HFFc6 (cell line): ENCODE measurements at places on chromosomes 2 and 18. TPM values are rescaled to one million over a fixed set of nuclear protein-coding genes. Genes with fewer than 3 reads are reported as not detected.
A peak's percentile ranks its signal among the peaks of the same experiment; 100 is the strongest.

GRCh38 chr2:135056790-135057189 is 4.7 kb downstream of the RAB3GAP1 start:
- peak overlapping the region; percentile 43 for H3K4me3 ChIP-seq
- H3K36me3 ChIP-seq = peaks cover 51% of the 10 kb centered on the region
- H3K4me1 ChIP-seq = peaks cover 66% of the 10 kb centered on the region
- no peak for DNase-seq

DNA sequence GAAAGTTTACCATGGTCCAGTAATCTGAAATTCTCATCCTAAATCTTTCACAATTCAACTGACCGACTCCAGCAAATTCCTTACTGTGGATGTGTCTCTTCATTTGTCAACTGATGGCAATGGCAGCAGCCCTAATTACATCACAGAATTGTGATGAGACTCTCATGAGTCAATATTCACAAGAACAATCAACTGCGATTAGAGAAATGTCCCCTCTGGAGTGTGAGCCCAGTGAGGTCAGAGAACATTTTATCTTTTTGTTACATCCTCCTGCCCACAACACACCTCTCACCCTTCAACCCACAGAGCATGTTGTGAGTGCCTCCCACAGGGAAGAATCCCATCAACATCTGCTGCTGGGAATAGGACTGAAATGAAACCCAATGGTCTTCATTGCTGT is 73.6 kb downstream of the CD226 start:
- no peak overlapping the region for H3K4me3 ChIP-seq
- no peak for DNase-seq
- no peak overlapping the region for H3K27ac ChIP-seq
- no peaks in the 10 kb centered on the region for H3K36me3 ChIP-seq
- peaks cover 3% of the 10 kb centered on the region; the same call in 1 of the 2 replicates for H3K27me3 ChIP-seq

DNA sequence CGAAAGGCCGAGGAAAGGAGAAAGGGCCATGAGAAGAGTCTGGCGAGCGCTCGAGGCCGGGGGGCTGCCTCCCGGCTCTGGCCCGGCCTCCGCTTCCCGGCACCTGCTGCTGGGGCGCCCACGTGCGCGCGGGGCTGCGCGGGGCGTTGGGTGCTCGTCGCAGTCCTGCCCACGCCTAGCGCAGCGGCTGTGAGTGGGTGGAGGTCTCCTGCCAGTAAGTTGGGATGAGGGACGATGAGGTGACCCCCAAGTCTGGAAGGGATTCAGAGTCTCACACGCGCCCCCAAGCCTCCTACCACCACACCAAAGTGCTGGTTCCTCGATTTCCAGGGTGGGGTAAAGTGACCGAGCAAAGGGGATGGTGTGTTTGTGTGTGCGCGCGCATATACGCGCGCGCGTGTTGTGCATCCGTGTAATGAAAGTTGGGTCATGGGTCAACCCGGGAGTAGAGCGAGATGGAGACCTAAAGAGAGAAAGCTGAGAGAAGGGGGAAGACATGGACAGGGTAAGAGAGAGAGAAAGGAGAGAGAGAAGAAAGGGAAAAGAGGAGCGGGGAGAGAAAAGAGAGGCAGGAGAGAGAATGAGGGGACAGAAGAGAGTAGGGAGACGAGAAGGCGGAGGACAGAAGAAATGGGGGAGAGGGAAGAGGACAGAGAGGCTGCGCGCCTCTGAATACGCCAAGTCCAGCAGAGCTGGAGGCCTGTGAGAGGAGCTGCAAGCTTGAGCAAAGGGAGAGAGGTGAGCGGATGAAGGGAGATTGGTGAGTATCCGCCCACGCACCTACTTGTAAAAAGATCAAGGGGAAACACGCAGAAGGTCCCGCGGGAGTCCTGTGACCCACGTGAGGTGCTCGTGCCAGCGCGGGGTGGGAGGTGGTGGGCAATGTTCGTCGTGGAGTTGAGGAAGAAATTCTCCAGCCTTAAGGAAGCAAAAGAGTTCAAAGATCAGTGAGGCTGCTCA is 1.7 kb upstream of the NETO1 start:
- H3K4me1 ChIP-seq = peaks cover 14% of the 10 kb centered on the region
- no peak overlapping the region; the same call in 1 of the 2 replicates for H3K4me3 ChIP-seq
- peaks cover 21% of the 10 kb centered on the region for H3K27me3 ChIP-seq
- H3K36me3 ChIP-seq = no peaks in the 10 kb centered on the region; the same call in 1 of the 2 replicates
- DNase-seq = no peak
- no peak overlapping the region for H3K27ac ChIP-seq

GRCh38 chr18:34965566-34965965 is 75.6 kb upstream of the MAPRE2 start:
- no peak overlapping the region for H3K4me3 ChIP-seq
- H3K27ac ChIP-seq = no peak overlapping the region
- DNase-seq = no peak
- peaks cover 8% of the 10 kb centered on the region; the same call in 1 of the 2 replicates for H3K27me3 ChIP-seq
- H3K36me3 ChIP-seq = no peaks in the 10 kb centered on the region
- no peaks in the 10 kb centered on the region for H3K4me1 ChIP-seq

The NT5DC4 gene
- total RNA-seq = not detected in 3 replicates

The ACVR1C gene
- total RNA-seq = 0.06 and 0.16 TPM in 2 replicates

The TPRKB gene
- total RNA-seq = 19.1 to 25.3 TPM (median 23.8 TPM) in 3 replicates

GRCh38 chr2:213229814-213230213 is 54.5 kb upstream of the SPAG16 start:
- no peaks in the 10 kb centered on the region for H3K27me3 ChIP-seq
- DNase-seq = peak; percentile 71
- H3K4me3 ChIP-seq = peak overlapping the region; percentile 53
- peak overlapping the region; percentile 59 for H3K27ac ChIP-seq
- H3K36me3 ChIP-seq = no peaks in the 10 kb centered on the region; the same call in 1 of the 2 replicates
- peaks cover 46% of the 10 kb centered on the region for H3K4me1 ChIP-seq

GRCh38 chr2:55751966-55752365 is 58.3 kb upstream of the PNPT1 start:
- no peak overlapping the region for H3K27ac ChIP-seq
- DNase-seq = no peak

GRCh38 chr2:112048887-112049286 is 6.2 kb upstream of the TMEM87B start:
- DNase-seq = peak; percentile 52
- peaks cover 25% of the 10 kb centered on the region for H3K36me3 ChIP-seq
- peaks cover 22% of the 10 kb centered on the region for H3K27me3 ChIP-seq
- H3K4me3 ChIP-seq = no peak overlapping the region
- H3K4me1 ChIP-seq = peaks cover 16% of the 10 kb centered on the region
- no peak overlapping the region for H3K27ac ChIP-seq

DNA sequence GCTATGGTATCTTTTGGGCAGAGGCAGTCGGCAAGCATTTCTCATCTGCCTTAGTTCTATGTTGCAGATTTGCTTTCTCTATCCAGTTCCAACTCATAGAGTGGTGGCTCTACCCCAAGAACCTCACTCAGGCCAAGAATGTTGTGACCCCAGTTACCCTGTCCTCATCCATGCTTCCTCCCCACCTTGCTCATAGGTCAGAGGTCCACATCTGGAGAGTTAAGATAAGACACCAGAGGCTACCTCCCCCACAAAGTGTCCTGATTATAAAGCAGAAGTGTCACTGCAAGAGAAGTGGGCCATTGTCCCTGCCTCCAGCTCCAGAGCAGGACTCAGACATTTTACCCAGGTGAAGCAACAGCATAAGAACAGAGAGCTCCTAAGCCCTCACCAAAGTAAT is 276.8 kb upstream of the CHST9 start:
- no peaks in the 10 kb centered on the region for H3K4me1 ChIP-seq
- no peak overlapping the region for H3K27ac ChIP-seq
- H3K4me3 ChIP-seq = no peak overlapping the region
- no peaks in the 10 kb centered on the region for H3K27me3 ChIP-seq
- no peak for DNase-seq

GRCh38 chr2:44061876-44062275 is 66.1 kb upstream of the LRPPRC start:
- no peak overlapping the region for H3K4me3 ChIP-seq
- no peak overlapping the region for H3K27ac ChIP-seq
- DNase-seq = no peak
- peaks cover 20% of the 10 kb centered on the region for H3K27me3 ChIP-seq

The GCC2 gene
- 34.1 to 37.1 TPM (median 36.9 TPM) in 3 replicates for total RNA-seq

The GREB1L gene
- 3.1 to 10.4 TPM (median 8.3 TPM) in 3 replicates for total RNA-seq

DNA sequence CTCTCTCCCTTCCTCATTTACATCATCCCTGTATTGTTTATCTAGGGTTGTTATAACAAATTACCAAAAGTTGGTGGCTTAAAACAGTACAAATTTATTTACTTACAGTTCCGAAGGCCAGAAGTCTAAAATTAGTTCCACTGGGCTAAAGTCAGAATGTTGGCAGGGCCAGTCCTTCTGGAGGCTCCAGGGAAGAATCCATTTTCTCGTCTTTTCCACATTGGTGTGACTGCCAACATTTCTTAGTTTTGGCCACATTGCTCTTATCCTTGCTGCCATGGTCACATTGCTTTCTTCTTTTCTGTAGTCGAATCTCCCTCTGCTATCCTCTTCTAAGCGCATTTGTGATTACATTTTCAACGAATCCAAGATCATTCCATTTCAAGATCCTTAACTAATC is 34.7 kb downstream of the ICOS start:
- H3K4me3 ChIP-seq = no peak overlapping the region
- no peaks in the 10 kb centered on the region for H3K4me1 ChIP-seq
- no peak for DNase-seq
- peaks cover 14% of the 10 kb centered on the region for H3K27me3 ChIP-seq
- no peak overlapping the region for H3K27ac ChIP-seq

The FNDC4 gene
- total RNA-seq = 2.5 to 5.3 TPM (median 3.2 TPM) in 3 replicates

GRCh38 chr2:216222650-216223352 is 113.7 kb downstream of the XRCC5 start:
- peaks cover 3% of the 10 kb centered on the region; the same call in 1 of the 2 replicates for H3K27me3 ChIP-seq
- peak overlapping the region; percentile 78 for H3K27ac ChIP-seq
- peaks cover 62% of the 10 kb centered on the region for H3K4me1 ChIP-seq
- peaks cover 15% of the 10 kb centered on the region for H3K36me3 ChIP-seq
- DNase-seq = peak; percentile 63

The C2orf78 gene
- total RNA-seq = not detected in 2 replicates

GRCh38 chr2:10764096-10764785 is 42.8 kb downstream of the ATP6V1C2 start:
- H3K4me1 ChIP-seq = no peaks in the 10 kb centered on the region; the same call in 1 of the 2 replicates
- DNase-seq = no peak
- H3K27ac ChIP-seq = no peak overlapping the region
- no peak overlapping the region for H3K4me3 ChIP-seq
